ENCODE measurements at places on chromosomes 7 and 10.

- no peak for DNase-seq
Measured at GRCh38 chr7:153530441-153530840, 521.8 kb upstream of the DPP6 start.

- no peak for DNase-seq
Measured at GRCh38 chr7:25541094-25541821, 313.0 kb upstream of the NPVF start.

DNA sequence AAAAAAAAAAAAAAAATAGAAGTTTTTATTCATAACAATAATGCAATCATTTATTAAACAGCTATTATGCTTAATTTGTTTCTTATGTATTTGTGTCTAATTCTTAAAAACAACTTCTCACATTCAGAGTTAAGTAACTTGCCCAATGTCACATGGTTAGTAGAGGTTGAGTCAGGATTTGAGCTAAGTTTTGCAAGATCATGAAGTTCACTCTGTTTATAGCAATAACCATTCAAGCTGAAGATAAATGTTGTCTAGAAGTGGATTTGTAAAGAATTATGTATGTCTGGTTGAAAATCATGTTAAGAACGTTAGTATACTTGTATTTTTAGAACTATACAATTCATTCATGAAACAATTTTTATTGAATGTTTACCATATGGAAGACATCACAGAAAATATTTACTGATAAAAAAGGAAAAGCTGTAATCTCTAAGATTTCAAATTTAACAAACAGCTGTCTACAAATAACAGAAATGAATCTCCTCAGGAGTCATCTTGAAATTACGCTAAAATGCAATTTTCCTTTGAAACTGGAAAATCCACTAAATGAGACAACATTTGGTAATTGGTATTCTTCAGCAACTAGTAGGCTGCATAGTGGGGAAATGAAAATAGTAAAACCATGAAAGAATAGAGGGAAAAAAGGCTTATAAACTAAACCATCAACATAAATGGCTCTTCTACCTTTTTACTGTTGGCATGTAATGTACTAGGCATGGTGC is 70.5 kb upstream of the AHR start:
- no peak for DNase-seq

GRCh38 chr7:81583882-81584533 is 185.8 kb downstream of the HGF start:
- no peak for DNase-seq

DNA sequence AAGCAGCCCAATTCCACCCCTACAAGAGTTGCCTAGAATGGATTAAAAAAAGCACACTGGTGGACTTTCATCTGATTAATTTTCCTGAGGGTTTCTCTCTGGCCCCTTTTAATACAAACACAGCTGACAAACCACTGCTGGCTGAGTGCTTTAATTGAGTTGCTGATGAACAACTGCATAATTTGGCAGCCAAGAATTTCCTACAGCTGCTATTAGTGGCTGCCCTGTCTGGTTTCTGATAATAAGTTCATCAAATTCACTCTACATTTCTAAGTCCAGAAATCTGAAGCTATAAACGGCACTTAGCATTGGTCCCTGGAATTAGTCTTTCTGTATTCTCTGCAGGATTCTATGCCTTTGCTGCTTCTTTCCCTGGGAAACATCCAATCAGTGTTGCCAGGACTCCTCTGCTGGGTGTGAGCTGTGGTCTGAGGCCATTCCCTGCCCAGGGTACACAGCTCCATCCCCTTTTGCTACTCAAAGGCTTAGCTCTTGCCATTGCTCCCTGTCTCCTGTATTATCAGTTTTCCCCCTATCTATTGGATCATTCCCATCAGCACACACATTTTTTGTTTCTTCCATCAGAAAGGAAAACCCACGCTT is 110.6 kb downstream of the LSM5 start:
- no peak for DNase-seq

DNA sequence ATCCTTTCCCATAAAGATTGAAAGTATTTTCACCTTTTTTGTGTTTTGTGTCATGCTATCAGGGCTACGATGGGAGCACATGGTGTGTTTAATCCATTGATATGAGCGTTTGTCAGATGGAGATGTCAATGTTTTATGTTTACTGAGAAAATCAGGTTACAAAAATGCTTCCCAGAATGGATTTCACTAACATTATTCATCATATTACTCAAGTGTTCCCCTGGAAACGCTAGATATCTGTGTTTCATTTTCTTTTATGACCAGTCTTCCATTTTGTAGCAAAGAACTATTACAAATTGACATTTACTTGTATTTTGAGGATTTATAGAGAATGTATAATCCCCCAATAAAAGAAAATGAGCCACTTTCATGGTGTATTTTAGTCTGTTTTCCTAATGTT is 293.5 kb upstream of the AKR1E2 start:
- DNase-seq: no peak

DNA sequence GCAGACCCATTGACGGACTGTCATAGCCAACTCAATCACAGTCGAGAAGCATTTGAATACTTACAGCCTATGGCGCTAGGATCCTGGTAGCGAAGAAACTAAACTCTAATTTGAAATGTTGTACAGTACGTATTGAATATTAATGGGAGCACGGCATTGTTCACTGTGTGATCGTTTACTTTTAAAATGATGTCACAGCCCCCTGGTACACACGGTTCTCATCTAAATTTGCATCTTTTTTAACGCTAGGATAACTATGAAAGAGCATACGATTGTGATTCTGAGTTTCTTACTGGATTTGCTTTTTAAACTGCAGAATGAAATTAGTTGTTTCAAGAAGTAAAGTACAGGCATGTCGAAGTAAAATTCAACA is 895 bp upstream of the NAPEPLD start:
- DNase-seq: no peak

- no peak for DNase-seq
Measured at GRCh38 chr10:75403144-75403938, 1.8 kb upstream of the ZNF503 start.

GRCh38 chr7:150994141-150994837 is 3.5 kb downstream of the NOS3 start:
- no peak for DNase-seq

GRCh38 chr7:70035955-70036354 is 437.7 kb downstream of the AUTS2 start:
- no peak for DNase-seq

- no peak for DNase-seq
Measured at GRCh38 chr10:10845185-10845584, 172.5 kb upstream of the CELF2 start.

DNA sequence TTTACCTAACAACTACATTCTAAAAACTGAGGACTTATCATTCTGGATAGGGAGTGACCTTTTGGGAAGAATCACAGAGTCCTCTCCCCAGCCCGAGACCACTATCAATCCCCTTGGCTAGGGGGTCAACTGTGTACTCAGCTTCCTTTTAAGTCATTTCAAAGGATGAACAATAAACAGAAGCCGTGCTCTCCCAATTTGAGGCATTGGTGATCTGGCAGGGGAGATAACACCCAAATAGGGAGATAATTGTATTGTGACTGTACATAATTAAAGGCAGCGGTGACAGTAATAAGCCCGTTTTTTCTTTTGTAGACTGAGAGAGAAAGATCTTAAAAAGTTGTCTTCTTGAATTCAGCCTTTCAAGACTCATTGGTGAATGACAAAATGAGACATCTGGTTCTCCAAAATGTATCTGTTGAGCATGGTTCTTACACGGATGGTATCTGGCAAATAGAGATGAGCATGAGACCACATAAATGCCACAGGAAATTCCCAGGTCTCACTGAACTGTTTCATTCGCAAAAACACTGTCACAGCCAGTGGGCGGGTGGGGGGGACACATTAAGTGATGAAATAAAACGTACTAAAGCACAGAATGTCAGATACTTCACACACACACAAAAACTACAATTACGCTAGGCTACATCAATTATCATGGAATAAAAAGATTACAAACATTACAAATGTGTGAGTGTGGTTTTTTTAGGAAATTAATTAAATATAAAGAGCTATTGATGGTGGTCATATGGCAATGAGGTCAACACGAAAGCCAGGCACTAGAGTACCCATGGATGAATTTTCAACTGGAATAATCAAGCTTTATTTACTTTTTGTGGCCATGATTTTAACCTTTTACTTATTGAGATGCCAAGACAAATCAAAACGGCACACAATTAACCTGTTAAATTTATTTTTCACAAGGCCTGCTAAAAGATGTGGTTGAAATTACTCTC is 108.4 kb downstream of the HIPK2 start:
- no peak for DNase-seq

DNA sequence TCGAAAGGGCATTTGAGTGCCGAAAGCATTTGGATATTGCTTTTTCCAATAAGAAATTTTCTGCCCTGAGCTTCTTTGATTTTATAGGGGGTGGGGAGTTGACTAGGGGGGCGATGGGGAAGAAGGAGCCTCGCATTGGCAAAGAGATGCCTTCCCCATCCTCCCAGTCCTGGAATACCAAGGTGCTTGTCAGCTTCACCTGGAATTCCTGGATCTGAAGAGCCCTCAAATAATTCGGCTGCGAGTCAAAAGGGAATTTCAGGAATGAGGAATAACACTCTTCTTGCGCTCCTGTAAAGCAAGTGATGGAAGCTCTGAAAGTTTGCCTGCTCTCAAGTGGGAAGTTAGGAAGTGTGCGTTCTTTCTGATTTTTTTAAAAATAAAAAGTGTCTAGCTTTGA is 7.3 kb downstream of the NXPH1 start:
- no peak for DNase-seq

DNA sequence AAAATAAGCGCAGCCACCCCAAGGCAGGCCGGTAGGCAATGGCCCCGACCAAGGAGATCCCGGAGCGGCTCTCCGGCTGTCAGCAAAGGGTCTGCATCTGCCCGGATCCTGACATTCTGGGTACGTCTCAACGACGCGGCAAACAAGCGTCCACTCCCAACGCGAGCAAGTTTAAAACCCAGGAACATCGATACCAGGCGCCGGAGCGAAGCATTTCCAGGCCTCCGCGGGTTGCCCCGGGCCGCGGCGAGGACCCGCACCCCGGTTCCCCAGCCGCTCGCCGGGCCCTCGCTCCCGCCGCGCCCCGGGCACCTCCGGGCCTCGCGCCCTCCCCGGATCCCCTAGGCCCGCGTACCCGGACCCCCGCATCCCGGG is 453 bp downstream of the URGCP start:
- DNase-seq: no peak

DNA sequence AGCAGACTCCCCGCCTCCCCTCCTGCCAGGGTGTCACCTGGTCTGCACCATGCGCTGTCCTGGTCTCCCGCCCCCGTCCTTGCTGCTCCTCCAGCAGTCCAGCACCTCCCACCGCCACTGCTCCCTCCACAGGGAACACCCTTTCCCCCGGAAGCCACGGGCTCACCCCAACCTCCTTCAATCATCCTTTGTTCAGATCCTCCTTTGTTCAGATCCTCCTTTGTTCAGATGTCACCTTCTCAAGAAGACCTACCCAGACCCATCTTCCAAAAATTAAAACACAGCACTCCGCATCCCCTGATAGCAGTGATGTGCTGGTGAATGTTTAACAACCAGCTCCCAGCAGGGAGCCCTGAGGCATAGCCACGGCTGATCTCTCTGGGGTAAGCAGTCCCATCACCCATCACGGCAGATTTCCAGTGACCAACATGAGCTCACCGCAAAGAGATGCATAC is 237.7 kb downstream of the USP6NL start:
- DNase-seq: no peak

- DNase-seq: no peak
Measured at GRCh38 chr7:42084263-42084662, 152.7 kb downstream of the GLI3 start.

DNA sequence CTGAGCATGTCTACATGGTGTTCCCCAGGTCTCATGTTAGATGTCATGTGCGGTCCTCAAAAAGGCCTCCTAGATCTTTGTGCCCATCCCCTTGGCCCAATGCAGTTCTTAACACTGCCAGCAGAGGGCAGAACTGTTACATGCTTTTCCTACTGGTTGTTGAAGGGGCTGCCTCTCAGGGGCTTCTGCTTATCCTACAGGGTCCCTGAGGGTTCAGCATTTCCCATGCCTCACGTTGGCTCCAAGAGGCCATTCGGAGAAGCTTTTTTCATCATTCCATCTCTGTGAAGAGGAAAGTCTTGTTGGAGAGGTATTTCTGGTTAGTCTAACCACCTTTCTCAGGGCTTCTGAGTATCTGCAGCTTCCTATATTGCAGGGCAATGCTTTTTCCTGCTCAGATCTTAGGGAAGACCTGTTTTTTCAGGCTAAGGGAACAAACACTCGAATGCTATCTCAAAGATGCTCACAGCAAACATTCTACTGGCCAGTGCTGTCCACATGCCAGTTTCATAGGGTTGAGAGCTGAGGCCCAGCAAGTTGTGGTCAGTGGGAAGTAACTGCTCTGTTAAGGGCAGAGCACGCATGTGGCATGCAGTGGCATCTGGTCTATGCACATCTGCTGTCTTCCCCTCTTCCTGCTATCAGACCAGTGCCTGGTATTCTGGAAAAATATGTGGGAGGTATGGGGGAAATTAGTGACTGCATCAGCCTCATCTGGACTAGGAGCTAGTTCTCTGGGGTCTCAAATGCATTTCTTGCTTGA is 31.5 kb downstream of the MBL2 start:
- DNase-seq: peak; percentile 11

GRCh38 chr10:12728494-12728893 is 273.0 kb downstream of the CCDC3 start:
- no peak for DNase-seq

DNA sequence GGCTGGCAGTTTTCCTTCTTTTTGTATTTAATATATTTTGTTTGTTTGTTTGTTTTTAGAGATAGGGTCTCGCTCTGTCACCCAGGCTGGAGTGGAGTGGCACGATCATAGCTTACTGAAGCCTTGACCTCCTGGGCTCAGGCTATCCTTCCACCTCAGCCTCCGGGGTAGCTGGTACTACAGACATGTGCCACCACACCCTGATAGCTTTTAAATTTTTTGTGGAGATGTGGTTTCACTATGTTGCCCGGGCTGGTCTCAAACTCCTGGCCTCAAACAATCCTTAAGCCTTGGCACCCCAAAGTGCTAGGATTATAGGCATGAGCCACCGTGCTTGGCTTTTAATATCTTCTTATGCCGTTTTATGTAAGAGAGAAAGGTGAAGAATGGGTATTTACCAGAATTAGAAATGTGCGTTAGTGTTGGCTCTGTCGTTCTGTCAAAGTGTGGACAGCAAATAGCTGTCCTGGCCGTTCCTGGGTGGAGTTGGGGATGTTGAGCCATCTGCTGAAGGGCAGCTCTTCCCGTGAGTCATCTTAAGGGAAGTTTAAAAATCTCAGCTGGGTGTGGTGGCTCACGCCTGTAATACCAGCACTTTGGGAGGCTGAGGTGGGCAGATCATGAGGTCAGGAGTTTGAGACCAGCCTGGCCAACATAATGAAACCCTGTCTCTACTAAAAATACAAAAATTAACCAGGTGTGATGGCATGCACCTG is 14.8 kb downstream of the OGDH start:
- no peak for DNase-seq

GRCh38 chr10:99534939-99535763 is 2.4 kb downstream of the NKX2-3 start:
- DNase-seq: no peak
